ENCODE measurements at places on chromosomes 11 and 22.
A peak's percentile ranks its signal among the peaks of the same experiment; 100 is the strongest.

DNA sequence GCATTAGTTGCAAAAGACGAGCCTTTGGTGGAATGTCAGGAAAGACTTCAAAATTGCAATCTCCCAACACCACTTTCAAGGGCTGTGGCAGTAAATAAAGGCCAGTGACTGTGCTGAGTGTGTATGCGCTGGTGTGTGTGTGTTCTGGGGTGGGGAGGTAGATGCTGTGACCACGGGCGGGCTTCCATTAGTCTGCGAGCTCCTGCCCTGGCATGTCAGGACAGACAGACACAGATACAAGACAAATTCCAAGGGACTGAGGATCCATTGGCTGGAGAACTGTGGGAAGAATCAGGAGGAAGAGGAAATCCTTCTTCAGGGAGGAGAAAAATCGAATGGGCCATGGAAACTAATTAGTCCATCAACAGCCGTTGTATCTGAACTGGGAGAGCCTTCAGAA is 83.6 kb downstream of the FEZ1 start:
- no peak for DNase-seq

- DNase-seq, result no peak
Measured at GRCh38 chr11:67631411-67631810, 1.7 kb upstream of the NUDT8 start.

GRCh38 chr22:21837248-21837979 is 30.0 kb downstream of the MAPK1 start:
- peak; percentile 85 for DNase-seq

DNA sequence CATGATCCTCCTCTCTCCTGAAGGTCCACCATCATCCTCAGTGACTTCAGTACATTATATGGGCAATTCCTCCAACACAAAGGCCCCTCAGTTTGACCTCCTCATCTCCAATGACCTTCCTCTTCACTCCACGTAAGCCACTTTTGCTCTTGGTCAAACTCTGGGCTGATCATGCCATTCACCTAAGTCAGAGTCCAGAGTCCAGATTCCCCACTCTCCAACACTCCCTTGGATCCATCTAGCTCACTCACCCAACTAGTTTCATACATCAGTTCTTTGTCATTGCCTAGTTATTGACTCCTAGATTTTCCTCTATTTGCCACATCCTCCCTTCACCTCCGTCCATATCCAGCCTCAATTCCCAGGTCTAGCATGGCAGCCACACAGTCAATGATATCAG is 30.5 kb upstream of the TTC12 start:
- no peak for DNase-seq

DNA sequence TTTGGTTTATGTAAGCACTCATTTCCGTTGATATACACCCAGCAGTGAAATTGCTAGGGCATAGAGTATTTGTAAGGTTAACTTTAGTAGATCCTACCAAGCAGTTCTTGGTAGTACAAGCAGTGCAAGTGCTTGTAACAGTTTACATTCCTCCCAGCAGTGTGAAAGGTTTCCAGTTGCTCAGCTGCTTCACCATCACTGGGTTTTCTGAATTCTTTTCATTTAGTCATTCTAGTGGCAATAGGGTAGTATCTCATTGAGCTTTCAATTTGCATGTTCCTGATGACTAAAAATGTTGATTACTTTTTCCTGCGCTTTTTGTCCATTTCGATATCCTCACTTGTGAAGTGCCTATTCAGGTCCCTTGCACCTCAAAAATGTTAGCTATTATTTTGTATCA is 34.3 kb downstream of the ZNF202 start:
- DNase-seq, result no peak

DNA sequence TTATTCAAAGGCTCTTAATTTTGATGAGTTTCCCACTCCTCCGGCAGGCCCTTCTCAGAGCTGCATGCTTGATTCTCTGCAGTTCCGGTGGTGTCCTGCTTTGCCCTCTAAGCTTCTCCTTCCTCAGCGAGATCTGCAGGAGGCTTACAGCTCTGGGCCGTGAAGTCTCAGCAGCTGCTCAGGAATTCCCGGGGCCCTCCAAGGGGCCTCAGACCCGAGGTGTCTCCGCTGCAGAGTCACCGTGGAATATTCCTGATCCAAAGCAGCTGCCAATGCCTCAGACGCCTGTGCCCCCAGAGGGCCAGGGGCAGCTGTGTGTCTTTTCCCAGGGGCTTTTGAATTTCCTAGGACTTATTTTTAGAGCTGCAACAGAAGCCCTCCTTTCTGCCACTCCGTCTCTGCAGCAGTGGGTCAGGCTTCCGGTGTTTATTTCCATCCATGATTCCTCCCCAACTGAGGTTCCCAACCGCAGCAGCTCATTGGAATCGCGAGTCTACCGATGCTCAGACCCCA is 37.2 kb downstream of the RPS6KA4 start:
- DNase-seq, result no peak

DNA sequence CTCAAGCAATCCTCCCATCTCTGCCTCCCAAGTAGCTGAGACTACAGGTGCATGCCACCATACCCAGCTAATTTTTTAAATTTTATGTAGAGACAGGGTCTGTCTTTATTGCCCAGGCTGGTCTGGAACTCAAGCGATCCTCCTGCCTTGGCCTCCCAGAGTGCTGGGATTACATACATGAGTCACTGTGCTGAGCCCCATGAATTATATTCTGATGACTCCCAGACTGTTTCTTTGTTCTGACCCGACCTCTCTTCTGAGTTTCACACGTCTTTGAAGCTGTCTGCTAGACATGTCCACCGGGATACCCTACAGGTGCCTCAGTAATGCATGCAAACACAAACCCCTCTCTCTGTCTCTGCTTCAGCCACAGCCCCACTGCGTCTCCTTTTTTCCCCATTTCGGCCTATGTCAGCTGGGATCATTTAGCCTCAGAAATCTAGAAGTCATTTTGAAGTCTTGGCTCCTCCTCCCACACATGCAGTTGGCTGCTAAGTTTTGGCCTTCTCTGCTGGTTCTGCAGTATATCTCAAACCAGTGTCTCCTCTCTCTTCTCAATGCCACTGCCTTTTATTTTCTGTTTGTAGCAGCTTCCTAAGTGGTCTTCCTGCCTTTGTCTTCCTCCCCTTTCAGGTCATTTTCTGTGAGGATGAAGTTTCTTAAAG is 4.8 kb downstream of the VPS26B start:
- peak; percentile 49 for DNase-seq

DNA sequence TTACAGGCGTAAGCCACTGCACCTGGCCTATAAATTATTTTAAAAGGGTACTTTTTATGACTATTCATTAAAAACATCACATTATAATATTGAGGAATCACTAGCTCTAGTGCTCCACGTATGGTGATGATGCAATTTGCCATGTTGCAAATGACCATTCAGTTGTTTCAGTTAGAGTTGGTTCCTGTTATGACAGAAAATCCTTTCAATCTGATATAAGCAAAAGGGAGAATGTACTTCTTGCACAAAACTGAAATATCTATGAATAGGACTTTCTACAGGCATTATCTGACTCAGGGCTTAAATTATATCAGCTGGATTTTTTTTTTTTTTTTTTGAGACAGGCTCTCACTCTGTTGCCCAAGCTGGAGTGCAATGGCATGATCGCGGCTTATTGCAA is 45.6 kb upstream of the RRM1 start:
- no peak for DNase-seq

DNA sequence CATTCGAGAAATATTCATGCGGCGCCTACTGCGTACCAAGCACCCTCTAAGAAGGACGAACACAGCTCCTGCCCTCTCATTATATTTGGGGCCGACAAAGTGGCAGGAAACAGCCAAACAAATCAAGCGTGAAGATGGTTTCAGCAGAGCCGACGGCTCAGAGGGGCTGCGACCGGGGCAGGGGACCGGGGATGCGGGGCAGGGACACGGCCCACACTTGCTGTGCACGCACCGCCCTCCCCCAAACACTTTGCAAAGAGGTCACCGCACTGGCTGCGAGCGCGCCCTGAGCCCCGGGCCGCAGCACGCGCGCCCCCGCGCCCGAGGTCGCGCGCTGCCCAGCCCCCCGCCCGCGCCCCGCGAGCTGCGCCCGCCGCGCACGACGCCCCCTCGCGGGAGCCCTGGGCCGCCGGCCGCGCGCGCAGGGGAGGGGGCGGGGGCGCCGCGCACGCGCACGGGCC is 255 bp upstream of the SYNGR1 start:
- no peak for DNase-seq

DNA sequence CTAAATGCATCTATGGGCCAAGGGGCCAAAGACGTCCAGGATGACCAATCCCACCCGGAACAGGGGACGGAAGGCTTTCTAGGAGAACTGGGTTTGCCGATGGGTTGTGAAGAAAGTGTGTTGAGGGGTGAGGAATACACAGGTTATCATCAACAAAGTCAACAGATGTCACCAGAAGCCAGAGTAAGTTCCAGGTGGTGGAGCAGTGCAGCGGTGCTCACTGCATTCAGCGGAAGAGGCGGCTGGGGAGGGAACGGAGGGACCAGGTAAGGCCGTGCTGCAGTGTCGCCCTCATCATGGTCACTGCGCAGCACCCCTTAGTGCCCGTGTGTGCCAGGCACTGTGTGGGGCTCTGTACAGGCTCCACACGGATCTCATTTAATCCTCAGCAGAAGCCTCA is 176.0 kb downstream of the EFCAB6 start:
- DNase-seq, result no peak

DNA sequence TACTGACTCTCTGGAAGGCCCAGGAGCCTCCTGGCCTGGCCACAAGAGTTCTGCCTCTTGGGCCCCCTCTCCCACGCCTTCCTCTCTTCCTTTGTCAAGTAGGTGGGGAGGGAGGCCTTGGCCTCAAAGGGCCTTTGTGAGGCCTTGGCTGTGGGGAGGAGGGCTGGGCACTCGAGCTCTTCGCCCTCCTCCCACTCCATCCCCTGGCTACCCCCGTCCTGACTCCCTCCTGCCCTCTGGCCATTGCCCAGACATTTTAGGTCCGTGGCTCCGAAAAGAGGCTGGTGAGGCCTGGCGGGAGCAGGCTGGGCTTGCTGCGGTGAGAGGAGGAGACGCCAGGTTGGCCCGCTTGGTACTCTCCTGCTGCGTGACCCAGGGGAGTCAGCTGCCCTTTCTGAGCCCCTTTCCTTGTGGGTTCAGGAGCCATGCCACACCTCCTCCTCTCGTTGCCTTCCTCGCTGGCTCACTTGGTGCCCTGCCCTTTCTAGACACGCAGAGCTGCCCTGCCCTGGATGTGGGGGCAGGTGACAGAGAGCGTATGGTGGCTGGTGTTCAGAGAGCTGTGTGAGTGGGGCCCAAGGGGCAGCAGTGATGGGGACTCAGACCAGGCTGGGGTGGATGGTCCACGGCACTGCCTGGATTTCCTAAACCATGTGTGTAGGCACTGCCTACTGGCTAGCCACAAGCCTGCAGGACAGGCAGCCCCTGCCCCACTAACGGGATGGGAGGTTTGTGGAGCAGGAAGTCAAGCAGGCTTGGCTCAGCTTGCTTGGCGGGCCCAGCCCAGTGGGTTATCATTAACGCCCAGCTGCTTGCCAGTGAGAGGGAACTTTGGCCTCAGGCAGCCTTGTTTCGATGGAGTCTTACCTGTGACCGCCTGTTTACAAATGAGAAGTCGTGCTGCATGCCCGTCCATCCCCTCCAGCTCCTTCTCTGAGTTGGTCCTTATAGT is 15.8 kb upstream of the OMP start:
- no peak for DNase-seq

DNA sequence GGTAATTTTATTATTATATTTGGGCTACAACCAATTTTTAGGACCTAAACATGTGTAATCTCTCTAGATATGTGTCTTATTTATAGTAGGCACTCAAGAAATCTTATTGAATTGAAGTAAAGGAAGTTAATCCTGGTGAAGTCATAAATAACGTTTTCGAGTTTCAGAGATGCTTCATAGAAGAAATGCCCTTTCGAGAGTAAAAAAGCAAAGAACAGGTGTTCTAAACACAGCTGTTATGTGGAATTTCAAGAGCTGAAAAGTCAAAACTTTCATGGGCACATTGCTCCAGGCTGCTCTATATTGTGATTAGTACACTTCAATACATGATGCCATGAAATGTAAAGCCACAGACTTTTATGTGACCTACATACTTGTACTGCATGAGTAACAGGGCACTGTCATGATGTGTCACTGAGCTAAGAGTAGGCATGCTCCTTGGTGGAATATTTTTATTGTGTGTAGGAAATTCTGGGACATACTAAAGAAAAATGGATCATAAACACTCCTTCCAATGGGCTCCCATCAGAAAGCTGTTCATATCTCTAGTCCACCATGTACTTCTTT is 7.2 kb upstream of the ELMOD1 start:
- DNase-seq, result peak; percentile 37

DNA sequence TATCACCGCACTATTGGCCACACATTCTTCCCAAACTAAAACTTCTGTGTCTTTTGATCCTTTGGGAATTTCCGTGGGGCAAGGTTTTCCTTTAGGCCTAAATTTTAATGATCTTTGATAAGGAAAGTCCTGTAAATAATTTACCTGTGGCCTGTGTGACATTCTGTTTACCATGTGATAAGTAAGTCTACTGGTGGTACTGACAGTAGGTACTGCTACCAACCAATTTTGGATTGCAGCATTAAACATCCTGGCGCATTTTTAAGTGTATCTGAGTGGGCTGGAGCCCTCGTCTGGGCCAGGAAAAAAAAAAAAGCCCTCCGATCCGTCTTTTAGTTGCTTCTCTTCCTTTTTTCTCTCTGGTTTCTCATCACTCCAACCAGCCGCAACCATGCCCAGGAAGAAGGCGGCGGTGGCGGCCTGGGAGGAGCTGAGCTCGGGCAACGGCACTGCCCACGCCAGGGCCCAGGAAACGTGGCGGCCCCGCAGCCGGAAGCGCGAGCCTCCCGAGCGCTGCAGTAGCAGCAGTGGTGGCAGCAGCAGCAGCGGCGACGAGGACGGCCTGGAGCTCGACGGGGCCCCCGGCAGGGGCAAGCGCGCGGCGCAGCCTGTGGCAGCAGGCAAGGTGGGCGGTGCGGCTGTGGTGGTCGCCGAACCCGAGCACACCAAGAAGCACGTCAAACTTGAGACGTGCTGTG is 33.6 kb downstream of the ASRGL1 start:
- no peak for DNase-seq

GRCh38 chr11:60950933-60951605 is 907 bp downstream of the SLC15A3 start:
- no peak for DNase-seq

DNA sequence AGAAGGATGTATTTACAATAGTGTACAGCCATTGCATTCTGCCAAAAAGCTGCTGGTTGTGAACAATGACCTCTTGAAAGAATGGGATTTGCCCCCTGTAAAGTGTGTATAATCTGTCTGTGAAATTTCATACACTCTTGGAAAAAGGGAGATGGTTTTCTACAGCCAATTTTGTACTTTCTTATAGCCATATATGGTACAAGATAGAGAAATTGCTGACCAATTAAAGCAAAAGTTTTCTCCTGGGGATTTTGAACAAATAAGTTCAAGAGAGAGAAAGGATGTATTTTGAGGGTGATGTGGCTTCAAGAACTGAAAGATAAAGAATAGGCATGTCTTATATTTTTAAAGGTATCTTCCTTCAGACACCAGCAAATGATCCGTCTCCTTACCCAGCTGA is 211.0 kb downstream of the NAV2 start:
- DNase-seq, result no peak

- peak; percentile 62 for DNase-seq
Measured at GRCh38 chr11:124069429-124070401, 28.6 kb upstream of the OR10G7 start.

GRCh38 chr11:123428116-123428715 is 1.9 kb upstream of the GRAMD1B start:
- DNase-seq, result no peak

- peak; percentile 94 for DNase-seq
Measured at GRCh38 chr22:36065775-36066544, 37.3 kb upstream of the RBFOX2 start.
